LHCN-M2 (cell line): ENCODE measurements at places on chromosomes 11 and 22.

DNA sequence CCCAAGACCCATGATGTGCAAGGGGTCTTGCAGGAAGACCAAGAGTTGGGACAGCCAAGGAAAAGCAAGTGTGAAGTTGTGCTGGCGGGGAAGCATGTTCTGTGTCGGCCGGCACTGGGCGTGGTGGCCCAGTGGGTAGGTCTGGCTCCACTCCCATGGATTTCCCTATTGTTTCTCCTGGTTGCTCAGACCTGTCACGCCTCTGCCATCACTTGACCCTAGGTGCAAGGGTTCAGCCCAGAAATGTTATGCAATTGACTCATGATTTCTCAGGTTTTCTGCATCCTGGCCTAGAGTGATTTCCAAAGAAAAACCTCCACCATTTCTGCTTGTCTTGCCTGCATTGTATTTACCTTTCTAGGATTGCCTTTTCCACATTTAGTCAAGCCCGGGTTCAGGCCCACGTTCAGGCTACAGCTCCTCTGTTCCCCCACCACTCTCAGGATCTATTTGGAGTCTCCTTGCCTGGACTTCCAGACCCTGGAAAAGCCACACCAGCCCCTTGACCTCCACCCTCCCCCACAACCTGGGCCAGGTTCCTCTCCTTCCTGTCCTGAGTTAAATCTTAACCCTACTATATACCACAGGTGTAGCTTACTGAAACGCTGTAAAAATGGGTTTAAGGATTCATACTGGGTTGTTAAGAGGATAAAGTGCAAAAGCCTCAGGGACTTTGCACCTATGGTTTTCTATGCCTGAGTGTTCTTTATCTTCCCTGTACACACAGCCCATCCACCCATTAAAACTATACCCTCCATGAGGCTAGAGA lies 17.5 kb upstream of the FOLR1 start:
- no peak for DNase-seq

GRCh38 chr11:115409116-115409670 lies 95.0 kb downstream of the CADM1 start:
- no peak for DNase-seq

DNA sequence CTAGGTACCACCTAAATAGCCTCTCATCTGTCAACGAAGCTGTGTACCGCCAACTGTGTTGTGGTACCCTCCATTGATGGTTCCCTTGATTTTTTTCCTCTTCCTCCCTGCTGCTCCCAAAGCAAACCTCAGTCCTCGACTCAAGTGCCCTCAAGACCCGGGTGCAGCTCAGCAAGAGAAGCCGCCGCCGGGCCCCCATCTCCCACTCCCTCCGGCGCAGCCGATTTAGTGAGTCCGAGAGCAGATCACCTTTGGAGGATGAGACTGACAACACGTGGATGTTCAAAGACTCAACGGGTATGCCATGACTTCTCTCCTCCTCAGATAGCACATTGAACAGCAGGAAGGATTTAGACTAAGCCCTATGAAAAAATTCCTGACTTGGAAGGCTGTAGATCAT lies 22.4 kb upstream of the CRYBB3 start:
- no peak for DNase-seq

DNA sequence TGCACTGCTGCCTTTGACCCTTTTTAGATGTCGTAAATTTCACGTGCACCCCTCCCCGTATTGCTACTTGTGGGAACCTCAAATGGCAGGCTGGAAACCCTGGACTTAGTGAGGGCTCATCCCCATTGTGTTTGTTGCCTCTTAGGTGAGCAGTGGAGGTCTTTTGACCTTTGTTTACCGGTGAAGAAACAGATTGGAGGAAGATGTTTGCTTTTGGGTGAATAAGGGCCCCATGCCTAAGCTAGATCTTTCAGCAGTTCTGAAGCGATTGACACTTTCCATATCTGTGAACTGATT lies 782 bp downstream of the SMARCB1 start:
- DNase-seq = no peak

GRCh38 chr11:93494357-93494756 lies 48.8 kb downstream of the SMCO4 start:
- peak; percentile 15 for DNase-seq

GRCh38 chr11:126469311-126469710 lies 113.8 kb downstream of the ST3GAL4 start:
- no peak for DNase-seq

DNA sequence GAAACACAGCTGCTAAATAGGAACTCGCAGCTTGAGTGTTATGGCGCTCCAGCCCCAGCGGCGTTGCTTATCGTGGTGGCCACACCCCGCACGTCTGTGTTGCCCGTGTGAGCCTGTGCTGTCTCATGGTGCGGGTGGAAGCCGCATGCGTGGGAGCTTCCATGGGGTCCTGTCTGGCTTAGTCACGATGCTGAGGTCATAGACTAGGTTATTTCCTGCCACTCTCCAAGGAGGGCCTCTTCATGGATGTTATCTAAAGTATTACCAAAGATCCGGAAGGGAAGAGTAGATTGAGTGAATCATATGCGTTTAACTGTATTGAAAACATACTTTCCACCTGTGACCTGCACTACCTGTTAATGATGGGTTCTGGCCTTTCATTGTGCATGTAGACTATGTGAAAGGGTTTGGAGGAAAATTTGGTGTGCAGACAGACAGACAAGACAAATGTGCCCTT lies 21.7 kb downstream of the CTTN start:
- DNase-seq = no peak

- peak; percentile 34 for DNase-seq
Observed at GRCh38 chr11:108199446-108200321, 22.8 kb downstream of the NPAT start.

DNA sequence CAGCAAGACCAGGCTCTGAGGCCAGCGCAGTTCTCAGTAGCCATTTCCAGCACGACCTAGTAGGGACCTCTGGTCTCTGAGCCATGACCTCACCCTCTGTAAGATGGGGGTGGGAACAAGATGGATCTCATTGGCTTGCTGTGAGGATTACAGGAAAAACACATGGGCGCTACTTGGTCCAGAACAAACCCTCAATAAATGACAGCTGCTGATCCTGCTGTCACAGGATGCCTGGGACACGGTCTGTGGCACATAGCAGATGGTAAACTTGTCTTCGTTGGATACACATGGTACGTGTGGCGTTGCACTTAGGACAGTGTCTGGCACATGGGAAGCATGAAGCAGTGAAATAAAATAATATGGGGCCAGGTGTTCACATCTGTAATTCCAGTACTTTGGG lies 4.5 kb upstream of the KCTD17 start:
- DNase-seq = no peak

DNA sequence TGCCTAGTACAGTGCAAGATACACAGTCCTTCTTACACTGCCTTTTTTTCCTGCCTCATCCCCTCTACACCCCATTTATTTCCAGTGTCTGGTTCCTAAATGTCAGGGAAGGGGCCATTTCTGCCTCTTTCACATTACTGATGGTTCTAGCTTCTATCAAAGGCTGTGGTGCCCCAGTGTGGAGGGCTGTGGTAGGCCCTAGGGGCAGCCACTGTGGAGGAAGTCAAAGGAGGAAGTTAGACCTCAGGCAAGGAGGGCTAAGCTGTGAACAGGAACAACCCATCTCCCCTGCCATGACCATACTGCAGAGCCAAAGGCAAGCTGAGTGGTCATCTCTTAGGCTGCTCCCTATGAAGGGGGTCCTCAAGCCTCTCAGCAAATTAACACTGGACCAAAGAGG lies 81.9 kb upstream of the CRTAM start:
- no peak for DNase-seq

GRCh38 chr22:47100646-47101200 lies 338.3 kb downstream of the TBC1D22A start:
- DNase-seq = no peak

- DNase-seq = no peak
Observed at GRCh38 chr11:116044520-116044919, 540.3 kb upstream of the CADM1 start.

GRCh38 chr22:43829904-43830851 lies 18.1 kb upstream of the EFCAB6 start:
- DNase-seq = no peak

GRCh38 chr11:132846075-132846474 lies 686.2 kb downstream of the OPCML start:
- no peak for DNase-seq

GRCh38 chr11:116420030-116420429 lies 352.8 kb downstream of the BUD13 start:
- no peak for DNase-seq

GRCh38 chr11:112302226-112302868 lies 41.7 kb upstream of the PLET1 start:
- DNase-seq = no peak

GRCh38 chr22:41975299-41976069 lies 6.2 kb downstream of the SEPTIN3 start:
- no peak for DNase-seq

DNA sequence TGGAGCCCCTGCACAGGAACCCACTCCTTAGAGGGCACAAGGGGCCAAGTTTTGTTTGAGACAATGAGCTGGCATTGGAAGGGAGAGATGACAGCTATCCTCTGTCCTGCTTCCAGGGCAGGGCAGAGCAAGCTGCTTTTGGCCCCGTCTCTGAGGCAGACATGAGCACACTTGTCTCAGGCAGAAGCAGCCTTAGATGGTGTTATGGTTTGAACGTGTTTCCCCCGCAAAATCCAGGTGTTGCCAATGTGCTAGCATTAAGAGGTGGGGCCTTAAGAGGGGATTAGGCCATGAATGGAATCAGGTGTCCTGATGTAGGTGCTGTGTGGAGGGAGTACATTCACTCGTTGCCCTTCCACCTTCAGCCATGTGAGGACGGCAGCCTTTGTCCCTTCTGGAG lies 2.5 kb downstream of the TP53AIP1 start:
- DNase-seq = no peak

DNA sequence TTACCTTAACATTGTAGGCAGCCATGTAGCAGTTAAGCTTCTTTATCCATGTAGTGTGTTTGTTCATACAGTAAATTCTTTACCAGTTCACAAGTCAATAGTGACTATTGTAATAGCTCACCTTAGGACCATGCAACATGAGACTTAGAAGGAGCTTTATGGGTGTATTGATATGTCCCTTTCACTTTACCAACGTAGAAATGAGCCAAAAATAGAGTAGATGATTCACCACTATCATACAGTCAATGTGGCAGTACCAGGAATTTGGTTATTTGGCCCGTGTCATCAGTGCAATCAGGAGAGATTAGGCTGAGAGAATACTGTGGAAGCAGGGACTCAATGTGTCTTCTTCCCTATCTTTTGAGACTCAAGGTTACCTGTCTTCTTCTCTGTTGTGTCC lies 4.7 kb downstream of the ZDHHC13 start:
- DNase-seq = peak; percentile 14

GRCh38 chr11:115677190-115677589 lies 173.0 kb upstream of the CADM1 start:
- no peak for DNase-seq

- no peak for DNase-seq
Observed at GRCh38 chr11:8329847-8330361, 66.2 kb upstream of the LMO1 start.

GRCh38 chr11:127843483-127844396 lies 743.6 kb downstream of the ETS1 start:
- DNase-seq = peak; percentile 77

DNA sequence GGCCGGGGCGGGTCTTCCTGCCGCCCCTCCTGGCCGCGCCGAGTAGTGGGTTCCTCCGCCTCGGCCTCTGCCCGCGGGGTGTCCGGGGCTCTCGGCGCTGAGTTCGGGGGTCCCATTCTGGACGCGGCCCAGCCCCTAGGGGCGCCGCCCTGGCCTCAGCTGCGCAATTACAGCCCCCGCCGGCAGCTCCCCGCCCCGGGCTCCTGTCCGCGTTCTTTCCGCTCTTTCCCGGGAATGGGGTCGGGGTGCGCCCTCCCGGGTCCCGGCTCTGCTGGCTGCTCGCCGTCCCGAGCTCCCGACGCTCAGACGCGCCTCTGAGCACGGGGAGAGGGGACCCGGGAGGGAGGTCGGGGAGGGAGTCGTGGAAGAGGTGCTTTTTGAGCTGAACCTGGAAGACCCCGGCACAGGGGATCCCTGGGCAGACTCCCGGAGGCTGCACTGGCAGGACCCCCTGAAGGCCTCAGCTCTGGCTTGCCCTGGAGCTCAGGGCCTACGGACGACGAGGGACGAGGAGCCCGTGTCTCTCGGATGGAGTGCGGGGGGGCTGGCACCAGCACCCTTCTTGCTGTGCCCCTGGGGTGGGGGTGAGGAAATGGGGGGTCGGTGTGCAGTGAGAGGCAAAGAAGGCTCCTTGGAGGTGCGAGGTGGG lies 558 bp downstream of the TSPAN4 start:
- no peak for DNase-seq

GRCh38 chr11:62416596-62416995 lies 2.2 kb upstream of the SCGB1A1 start:
- no peak for DNase-seq

GRCh38 chr22:37162221-37163095 lies 12.7 kb upstream of the IL2RB start:
- DNase-seq = no peak

DNA sequence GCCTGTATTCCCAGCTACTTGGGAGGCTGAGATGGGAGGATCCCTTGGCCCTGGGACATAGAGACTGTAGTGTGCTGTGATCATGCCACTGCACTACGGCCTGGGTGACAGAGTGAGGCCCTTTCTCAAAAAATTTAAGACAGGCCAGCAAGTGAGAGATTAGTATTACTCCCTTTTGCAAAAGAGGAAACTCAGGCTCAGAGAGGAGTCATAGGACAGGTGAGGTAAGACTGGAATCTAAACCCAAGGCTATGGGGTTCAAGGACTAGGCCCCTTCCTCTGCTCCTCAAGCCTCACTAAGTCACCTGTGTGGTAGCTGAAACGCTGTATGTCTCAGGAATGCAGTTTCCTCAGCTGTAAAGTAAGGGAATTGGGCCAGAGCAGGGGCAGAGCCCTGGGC lies 1.6 kb upstream of the P2RY2 start:
- DNase-seq = no peak

DNA sequence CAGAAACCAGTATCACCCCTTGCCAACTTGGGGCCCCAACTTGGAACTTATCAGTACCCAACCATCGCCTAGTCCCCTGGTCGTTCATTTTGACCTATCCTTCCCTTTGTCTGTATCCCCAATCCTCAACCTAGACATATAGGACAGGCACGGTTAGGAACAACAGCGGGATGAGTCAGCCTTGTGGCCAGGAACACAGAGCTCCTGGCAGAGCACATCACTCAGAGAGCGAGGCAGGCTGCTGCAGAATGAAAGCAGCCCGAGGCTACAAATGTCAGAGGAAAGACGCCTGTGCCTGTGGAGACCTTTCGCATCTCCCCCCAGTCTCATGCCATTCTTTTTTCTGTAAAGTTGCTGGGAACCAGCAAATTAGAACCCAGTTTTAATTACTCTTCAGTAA lies 14.6 kb downstream of the DKK3 start:
- DNase-seq = peak; percentile 90
